NCI-H526 (cell line): ENCODE measurements at places on chromosomes 11 and 22.

GRCh38 chr11:75893251-75893650 is 78.2 kb downstream of the UVRAG start:
- no peak for DNase-seq

DNA sequence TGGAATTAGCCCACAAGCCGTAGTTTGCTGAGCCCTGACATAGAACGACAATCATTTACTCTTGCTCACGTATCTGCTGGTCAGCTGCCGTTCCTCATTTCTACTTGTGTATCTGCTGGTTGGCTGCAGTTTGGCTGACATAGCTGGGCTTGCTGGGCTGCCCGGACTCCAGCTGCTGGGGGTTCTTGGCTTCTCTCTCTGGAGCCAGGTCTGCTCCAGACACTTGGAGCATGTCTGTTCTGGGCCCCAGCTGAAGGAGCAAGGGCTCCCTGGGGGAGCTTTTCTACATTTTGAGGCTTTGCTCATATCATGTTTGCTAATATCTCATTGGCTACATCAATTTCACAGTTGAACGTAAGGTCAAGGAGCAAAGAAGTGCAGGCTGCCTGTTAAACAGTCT is 47.3 kb downstream of the PRDM11 start:
- DNase-seq = no peak

GRCh38 chr11:117807482-117808327 is 10.7 kb upstream of the DSCAML1 start:
- DNase-seq = peak; percentile 96

DNA sequence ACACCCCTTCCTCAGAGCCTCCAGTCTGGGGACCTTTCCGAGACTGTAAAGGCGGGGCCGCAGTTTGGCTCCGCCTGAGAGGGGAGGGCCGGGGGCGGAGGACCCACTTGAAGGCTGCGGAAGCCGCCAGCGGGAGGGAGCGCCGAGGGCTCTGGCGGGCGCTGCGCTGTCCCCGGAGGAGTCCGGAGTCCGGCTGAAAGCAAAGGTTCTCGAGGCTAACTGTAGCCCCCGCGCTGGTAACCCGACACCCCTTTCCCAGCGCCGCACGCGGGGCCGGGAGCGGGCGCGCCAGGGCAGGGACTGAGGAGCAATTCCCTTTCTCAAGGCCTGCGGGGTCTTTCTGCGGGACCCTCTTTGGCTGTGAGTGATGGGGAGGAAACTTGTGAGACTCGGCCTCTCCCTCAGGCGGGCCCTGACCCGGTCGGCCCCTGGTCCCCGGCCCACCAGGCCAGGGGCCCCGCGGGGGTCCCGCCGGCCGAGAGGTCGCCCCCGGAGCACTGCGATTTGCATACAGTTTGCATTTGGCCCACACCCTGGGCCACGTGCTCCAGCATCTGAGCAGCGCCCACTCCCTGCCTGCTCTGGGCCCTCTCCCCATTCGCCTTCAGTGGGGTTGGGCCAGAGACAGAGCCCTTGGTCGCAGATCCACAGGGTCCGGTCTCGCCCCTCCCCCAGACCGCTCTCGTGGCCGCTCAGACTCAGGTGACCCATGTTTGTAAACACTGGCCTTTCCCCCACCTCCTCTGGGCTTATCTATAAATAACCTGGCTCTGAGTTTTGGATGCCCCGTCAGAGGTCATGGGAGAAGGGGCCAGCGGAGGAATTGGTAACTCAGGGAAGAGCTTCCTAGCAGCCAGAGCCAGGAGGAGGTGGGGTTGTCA is 519 bp upstream of the ART5 start:
- peak; percentile 95 for DNase-seq

DNA sequence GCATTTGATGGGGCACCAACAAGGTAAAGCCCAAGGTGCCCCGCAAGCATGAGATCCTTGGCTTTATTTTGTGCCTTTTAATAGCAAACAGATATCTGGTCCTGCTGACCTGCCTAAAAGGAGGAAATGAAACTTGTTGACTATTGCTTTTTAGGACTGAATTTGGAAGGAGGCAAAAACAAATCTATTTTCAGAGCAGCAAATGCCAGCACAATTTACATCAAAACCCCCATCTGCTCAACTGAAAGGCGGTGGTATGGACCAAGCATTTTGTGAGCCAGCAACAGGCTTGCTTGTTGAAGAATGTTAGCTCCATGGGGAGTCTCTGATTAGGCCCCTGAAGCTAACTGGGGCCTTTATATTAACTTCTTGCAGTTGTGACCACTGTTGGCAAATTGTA is 192.6 kb upstream of the E2F8 start:
- no peak for DNase-seq

- peak; percentile 67 for DNase-seq
Measured at GRCh38 chr11:17014833-17015626, 816 bp upstream of the PLEKHA7 start.

- DNase-seq = no peak
Measured at GRCh38 chr11:1519028-1520010, 32.7 kb upstream of the MOB2 start.

DNA sequence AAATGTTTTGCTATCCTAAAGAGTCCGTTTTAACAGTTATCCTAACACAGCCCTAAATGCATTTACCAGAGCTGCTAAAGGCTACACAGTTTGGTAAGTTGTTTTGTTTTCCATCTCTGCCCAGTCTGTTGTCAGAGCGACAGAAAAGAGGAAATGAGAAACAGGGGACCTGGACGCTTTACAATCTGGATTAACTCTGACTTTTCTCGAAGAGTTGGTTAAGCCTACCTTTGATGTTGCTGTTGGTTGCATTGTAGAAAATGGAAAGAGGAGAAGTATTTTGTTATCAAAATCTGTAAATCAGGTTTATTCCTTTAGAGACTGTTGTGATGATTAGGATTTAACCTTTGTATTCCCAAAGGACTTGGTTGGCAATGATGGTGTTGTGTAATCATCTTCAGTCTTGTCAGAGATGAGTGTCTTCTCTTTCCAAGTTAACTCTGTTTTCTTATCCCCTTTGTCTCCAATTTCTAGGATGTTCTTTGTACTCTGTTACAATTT is 481 bp downstream of the ANGPTL5 start:
- DNase-seq = peak; percentile 55

DNA sequence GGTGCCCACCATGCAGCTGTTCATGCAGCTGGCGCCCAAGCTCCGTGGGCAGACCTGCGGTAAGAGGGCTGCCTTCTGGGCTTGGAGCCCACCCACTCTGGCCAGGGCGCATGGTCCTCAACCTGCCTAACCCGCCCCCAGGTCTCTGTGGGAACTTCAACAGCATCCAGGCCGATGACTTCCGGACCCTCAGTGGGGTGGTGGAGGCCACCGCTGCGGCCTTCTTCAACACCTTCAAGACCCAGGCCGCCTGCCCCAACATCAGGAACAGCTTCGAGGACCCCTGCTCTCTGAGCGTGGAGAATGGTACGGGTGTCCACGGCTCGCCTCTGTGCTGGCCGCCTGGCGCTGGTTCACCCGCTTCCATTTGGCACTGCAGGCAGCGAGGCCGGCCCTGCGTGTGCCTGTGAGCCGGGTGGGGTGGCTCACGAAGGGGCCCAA is 11.0 kb downstream of the MUC5AC start:
- no peak for DNase-seq

GRCh38 chr22:38964989-38965388 is 7.6 kb downstream of the APOBEC3A start:
- no peak for DNase-seq

DNA sequence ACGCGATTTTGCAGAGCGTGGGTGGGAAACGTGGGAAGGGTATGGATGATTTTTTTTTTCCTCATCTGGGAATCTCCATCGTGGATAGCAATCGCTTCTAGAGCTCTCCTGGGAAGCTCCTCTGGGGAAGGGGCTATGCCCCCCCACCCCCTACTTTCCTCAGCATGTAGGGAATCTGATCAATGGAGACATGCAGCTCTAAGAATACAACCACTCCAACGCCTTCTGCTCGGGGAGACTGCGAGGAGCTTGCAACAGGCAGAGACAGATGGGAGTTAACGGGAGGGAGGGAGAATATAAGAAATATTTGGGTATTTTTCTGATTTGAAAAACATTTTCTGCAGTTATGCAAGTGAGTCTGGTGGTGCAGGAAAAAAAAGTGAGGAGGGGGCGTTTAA is 104.6 kb upstream of the HSD17B12 start:
- no peak for DNase-seq

DNA sequence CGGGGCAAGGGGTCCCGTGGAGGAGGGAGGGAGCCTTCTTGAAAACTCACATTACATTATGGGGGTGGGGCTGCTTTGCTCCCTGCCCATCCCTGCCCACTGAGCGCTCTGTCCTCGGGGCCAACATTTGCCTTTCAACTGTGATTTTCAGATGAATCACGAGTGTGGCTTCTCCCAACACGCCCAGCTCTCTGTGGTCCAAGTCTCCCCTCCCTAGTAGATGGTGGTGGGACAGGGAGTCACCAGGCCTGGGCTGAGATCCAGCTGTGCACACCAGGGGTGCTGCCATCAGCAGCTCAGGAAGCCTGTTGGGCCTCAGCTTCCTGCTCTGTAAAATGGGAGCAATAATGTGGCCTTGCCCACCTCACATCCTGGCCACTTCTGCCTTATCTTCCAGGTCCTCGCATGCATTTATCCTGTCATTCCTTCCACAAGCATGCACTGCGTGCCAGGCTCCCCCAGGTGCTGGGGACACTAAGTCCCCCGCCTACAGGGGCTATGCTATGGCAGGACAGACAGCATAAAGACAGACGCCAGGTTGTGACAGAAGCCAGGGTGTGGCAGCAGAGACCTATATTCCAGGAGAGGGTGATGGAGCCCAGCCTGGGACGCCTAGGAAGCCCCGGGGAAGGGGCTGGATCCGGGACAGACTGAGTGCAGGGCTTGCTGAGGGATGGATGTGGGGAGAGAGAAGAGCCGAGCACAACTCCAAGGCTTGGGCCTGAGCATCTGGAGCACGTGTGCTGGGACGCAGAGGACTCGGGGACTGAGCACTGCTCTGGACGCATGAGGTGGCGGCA is 30.5 kb downstream of the NFAM1 start:
- DNase-seq = no peak

DNA sequence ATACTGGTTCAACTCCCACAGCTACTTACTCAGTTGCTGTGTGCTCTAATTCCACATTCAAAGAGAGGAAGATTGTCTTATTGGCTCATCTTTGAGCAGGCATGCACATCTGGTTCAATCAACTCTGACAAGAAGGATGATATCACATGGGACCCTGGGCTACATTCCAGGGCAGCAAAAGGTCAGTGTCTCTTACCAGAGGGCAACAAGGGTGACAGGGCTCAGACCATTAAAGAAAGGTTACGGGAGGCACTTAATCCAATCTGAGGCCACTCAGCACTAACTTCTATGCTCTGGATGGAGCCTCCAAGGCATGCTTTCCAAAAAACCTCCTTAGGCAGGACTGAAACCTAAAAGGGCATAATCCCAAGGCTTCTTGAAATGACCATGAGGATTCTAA is 549.4 kb upstream of the API5 start:
- DNase-seq = no peak

DNA sequence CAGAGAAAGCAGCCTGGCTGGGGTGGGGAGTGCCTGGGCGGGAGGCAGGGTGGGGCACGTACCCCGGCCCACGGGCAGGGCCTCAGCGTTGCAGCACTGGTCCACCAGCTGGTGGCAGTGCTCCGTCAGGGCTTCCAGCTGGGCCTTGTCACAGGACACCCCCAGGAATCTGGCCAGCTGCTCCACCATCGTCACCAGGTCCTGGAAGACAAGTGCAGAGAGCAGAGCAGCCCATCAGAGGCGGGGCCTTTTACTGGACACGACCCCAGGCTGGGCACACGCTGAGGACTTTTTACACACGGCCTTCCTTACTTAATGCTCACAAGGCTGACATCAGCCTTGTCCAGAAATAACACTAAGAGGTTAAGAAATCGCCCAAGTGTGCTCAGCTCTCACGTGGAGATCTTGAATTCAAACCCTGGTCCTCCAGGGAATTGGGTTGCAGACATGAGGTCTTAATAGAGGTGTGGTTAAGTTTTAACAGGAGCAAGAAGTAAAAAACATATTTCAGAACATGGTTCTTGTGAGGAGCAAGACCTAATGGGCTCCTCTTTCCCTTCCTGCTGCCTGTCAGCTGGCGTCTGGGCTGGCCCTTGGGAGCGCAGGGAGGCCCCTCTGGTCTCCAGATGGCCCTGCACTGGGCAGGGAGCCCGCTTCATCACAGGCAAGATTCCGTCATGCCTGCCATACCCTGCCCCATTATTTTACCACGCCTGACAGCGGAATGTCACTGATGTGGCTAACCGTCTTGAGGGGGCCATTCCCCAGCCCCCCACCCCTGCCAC is 17.1 kb upstream of the EFCAB6 start:
- peak; percentile 4 for DNase-seq

- no peak for DNase-seq
Measured at GRCh38 chr11:68685656-68686380, 1.5 kb downstream of the GAL start.

GRCh38 chr22:42885446-42885845 is 28.4 kb upstream of the ARFGAP3 start:
- DNase-seq = no peak

GRCh38 chr22:21739828-21740377 is 4.3 kb upstream of the YPEL1 start:
- no peak for DNase-seq

- DNase-seq = peak; percentile 4
Measured at GRCh38 chr11:68870470-68870869, 28.8 kb upstream of the CPT1A start.

DNA sequence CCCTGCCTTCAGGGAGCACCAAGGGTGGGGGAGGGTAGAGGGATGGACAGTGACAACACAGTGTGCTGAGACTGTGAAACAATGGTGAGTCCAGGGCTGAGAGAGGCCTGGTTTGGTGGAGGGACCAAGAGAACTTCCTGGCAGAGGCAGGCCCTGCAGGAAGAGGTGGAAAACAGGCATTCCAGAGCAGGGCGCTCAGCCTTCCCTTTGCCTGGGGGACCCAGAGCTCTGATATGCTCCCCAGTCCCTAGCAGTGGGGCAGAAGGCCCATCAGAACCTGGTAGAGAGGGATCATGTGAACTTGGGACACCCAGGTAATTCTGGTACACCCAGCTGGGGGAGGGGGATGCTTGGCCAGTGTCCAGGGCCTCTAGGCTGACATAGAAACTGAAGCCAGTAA is 17.2 kb upstream of the UVRAG start:
- DNase-seq = no peak

GRCh38 chr11:1469911-1470680 is 16.5 kb downstream of the MOB2 start:
- DNase-seq = no peak

- DNase-seq = no peak
Measured at GRCh38 chr22:39207141-39208012, 37.4 kb downstream of the PDGFB start.

- no peak for DNase-seq
Measured at GRCh38 chr11:84003181-84003580, 717.0 kb upstream of the CCDC90B start.

DNA sequence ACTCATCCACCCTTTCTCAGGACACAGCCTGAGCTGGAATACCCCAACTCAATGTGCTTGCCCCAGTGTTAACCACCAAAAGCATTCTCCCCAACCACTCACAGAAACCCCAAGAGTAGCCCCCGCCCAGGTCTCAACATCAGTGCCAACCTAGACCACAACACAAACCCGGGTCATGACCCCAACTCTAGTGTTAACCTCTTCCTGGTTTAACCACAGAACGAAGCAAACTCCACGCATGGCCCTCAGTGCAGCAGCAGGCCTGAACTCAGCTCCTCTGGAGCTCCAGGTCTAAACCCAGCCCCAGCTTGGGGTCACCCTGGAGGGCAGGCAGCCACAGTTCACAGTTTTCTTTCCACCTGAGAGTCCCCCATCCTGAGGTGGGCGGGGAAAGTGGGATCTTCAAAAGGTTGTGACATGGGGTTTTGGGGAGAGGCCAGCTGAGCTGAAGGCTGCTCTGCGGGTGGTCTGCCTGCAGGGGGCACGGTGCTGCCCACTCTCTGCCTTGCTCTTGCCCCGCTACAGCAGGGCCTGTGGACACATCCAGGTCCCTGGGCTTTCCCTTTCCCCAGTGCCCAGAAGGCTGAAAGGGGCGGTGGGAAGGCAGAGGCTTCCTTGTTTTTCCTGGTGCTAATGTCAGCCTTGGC is 37.9 kb downstream of the NECTIN1 start:
- DNase-seq = no peak
